Stimulated activated CD8-positive, alpha-beta memory T cell treated with anti-CD3 and anti-CD28 coated beads, Interleukin-7, amount 100 ng/mL, for 1 hour (primary cell): ENCODE measurements at places on chromosomes 5 and 9.

GRCh38 chr9:130905902-130906734 is 9.5 kb upstream of the QRFP start:
- no peak for DNase-seq

GRCh38 chr5:33905381-33905780 is 13.6 kb upstream of the ADAMTS12 start:
- DNase-seq, result no peak

GRCh38 chr9:116541402-116541801 is 145.7 kb upstream of the TRIM32 start:
- no peak for DNase-seq

- no peak for DNase-seq
Measured at GRCh38 chr5:34533582-34534522, 122.3 kb upstream of the RAI14 start.

GRCh38 chr5:79535477-79536192 is 21.7 kb upstream of the HOMER1 start:
- DNase-seq, result no peak

DNA sequence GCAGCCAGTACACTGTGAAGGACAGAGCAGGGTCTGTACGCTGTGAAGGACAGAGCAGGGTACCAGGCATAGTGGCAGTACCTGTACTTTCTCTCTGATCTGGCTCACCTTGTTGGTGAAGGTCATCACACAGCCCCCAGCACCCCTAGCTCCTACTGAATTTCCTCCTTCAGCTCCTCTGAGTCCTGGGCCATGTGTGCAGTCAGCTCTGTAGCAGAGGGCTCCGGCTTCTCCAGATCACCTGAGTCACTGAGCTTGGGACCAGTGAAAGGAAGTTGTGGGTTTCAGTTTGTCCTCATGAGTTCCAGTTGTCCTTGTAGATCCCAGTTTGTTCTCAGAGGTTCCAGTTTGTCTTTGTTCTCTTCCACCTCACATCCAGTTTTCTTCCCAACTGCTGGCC is 5.5 kb downstream of the NUDT2 start:
- no peak for DNase-seq

DNA sequence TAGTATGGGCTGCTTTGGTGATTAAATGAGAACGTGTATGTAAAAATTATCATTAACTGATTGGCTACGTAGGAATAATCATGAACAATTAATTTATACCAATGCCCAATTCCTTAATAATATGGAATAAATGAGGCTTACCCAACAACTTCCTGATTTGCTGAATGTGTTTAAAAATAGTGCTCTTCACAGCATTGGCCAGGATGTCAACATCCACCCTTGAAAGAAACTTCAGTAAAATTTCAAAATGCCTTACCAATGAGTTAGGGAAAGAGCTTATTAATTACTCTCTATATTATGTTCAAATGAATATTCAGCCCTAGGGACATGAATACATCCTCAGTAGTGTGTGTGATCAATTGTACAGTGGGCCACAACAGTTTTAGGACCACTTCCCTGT is 401.4 kb downstream of the PSAT1 start:
- DNase-seq, result no peak

GRCh38 chr9:15714746-15715145 is 161.9 kb downstream of the CCDC171 start:
- no peak for DNase-seq

DNA sequence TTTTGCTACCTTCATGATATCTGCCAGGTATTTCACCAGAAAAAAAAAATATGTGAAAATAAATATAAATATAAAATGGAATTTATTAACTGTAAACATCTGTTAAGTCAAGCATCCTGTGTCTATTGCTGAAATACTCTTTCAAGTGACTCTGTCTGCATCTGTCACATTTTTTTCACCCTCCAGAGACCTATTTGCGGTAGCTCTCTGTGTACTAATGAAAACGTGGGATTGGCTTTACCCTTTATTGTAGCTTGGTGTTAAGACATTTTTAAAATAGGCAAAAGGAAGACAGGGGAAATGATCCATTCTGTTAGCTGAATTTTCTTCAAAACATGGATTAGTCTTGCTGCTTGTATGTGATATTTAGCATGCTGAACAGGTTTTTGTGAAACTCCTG is 536.0 kb upstream of the WWC1 start:
- no peak for DNase-seq

DNA sequence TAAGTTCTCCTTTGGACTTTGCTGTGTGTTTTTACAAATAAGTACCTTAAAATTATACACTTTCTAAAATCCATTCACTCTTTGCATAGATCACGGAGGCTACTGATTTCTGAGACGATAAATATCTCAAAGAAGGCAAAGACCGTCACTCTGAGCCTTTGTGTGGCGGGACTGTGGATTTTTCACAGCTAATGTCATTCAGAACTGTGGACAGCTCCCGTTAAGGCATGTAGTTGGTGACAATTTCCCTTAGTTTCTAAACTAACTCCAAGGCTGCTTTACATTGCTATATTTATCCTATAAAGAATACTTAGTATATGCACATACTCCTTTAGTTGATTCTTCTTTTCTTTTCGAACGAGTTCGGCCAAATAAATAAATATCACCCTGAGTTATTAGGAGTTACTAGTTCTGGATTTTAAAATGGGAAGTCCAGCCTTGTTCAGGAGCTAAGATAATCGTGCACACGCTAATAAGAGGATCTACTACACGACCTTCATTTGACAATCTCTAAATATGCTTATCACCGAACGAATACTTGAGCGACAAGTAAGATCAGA is 1.8 kb downstream of the HCN1 start:
- no peak for DNase-seq

DNA sequence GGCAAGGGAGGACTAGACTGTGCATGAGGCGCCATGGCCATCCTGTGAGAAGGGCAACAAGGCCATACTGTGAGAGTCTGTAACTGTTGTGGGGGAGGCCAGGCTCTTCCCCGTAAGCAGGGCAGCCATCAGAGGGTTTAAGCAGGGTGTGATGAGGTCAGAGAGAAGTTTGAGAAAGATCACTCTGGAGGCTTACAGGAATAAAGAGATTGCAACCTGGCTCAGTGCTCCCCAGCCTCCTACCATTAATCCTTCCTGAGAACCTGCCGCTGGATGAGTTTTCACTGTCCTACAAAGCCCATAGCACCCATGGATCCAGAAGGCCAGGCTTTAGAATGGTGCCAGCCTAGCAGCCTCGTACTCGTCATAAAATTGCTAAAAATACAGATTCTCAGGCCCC is 14.4 kb upstream of the TRMT10B start:
- DNase-seq, result no peak

GRCh38 chr9:84917366-84918070 is 248.0 kb downstream of the NTRK2 start:
- no peak for DNase-seq

DNA sequence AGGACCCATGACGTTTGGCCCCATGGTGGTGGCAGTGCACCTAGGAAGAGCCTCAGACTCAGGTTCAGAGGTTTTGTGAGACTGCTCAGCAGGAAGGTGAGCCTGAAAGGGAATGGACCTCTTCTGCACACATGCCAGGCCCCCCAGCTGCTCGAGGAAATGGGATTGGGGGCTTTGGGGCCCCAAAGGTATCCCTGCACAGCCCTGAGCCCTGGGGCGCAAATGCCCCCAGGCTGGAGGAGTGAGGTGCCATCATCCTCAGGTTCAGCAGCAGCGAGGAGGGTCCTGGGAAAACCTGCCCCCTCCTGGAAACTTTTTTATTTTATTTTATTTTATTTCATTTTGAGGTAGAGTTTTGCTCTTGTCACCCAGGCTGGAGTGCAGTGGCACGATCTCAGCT is 171.8 kb upstream of the MVB12B start:
- DNase-seq, result no peak

DNA sequence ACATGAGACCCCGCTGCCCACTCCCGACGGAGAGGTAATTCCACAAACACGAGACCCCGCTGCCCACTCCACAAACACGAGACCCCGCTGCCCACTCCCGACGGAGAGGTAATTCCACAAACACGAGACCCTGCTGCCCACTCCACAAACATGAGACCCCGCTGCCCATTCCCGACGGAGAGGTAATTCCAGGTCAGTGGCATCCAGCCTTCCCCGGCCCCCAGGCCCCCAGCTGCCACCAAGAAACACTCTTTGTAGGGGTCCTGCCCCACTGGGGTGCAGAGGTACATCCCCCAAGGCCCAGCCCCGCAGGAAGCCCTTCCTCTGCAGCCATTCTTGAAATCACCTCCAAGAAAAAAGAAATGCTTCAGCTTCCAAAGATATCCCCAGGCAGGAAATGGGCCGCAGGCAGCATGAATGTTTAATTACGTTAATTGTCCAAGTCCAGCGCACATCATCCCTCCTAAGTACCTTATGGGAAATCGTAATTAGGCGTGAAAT is 115.9 kb downstream of the ADAMTS2 start:
- DNase-seq, result no peak

DNA sequence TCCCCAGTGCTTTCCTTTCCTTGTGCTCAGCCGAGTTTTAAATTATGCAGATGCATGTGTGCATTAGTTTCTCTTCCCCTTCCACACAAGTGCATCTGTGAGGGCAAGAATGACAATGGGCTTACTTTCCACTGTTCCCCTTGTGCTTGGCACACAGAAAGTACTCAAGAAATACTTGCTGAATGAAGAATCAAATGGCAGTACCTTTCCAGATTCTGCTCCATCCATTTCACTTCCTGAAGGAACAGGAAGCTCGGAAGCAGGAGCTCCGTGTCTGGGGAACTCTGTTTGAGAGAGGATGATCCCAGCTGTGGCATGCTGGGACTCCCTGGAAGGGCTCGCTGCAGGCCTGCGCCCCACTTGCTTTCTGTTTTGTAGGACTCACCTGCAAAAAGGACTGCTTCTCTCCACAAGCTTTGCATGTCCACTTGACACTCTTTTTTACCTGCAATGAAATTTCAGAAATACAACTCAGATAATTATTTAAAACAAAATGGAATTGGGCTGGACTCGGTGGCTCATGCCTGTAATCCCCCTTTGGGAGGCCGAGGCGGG is 5.5 kb downstream of the MRNIP start:
- no peak for DNase-seq

DNA sequence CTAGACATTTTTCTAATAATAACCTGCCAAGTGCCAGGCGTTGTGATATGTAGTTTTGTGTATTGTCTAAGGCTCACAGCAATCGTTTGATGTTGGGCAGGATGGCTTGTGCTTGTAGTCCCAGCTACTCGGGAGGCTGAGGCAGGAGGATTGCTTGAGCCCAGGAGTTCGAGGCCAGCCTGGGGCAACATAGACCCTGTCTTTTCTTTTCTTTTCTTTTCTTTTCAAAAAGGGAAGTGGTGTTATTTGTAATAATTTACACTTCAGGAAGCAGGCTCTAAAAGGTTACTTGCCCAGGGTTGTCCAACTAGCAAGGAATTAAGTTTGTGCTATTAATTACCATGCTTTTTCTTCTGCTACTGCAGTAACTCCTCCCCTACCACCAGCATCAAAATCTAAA is 3.2 kb downstream of the ZNF131 start:
- no peak for DNase-seq
